ENCODE measurements at places on chromosomes 5 and 9.
A peak's percentile ranks its signal among the peaks of the same experiment; 100 is the strongest.

DNA sequence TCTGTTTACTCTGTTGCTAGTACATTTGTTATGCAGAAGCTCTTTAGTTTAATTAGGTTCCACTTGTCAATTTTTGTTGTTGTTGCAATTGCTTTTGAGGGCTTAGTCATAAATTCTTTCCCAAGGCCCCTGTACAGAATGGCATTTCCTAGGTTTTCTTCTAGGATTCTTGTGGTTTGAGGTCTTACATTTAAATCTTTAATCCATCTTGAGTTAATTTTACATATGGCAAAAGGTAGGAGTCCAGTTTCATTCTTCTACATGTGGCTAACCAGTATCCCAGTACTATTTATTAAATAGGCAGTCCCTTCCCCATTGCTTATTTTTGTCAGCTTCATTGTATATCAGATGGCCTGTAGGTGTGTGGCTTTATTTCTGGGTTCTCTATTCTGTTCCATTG is 792.4 kb downstream of the PTPRD start:
- no peak for DNase-seq

DNA sequence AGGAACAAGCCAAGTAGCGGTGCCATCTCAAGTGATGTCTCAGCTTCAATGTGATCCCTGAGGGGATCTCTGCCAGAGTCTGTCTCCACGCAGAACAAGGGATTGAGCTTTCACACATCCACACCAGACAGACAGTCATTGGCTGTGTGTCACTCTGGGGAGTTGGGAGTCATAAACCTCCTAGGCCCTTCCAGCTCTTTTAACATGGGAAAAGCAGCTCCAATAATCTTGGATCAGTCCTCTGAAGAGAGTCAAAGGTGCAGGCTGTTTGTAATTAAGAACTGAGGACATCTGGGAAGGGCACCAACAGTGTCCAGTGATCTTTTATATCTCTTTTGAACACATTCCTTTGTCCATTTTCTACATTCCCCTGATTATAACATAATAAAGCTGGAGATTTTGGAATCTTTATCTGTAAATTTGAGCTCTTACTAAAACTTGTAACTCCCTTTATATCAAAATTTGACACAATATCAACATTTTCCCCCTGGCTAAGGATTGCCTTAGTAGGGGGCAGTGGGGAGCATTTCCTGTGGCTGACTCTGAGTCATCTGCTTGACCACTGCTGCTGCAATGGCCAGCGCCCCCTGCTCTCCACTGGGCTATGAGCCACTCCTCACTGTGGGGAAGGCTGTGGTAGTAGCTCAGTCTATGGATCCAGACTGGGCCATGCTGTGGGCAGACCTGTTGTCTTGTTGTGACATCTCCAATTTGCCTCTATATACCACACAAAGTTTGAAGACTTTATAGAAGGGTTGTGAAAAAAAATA is 284.4 kb downstream of the OSTF1 start:
- DNase-seq, result no peak

- no peak for DNase-seq
Observed at GRCh38 chr9:108439947-108440346, 415.8 kb downstream of the ACTL7B start.

- no peak for DNase-seq
Observed at GRCh38 chr5:139177809-139178588, 20.2 kb downstream of the SIL1 start.

- DNase-seq, result no peak
Observed at GRCh38 chr5:180974612-180975315, 13.9 kb upstream of the BTNL3 start.

GRCh38 chr5:132877938-132878337 is 4.5 kb downstream of the LEAP2 start:
- no peak for DNase-seq

DNA sequence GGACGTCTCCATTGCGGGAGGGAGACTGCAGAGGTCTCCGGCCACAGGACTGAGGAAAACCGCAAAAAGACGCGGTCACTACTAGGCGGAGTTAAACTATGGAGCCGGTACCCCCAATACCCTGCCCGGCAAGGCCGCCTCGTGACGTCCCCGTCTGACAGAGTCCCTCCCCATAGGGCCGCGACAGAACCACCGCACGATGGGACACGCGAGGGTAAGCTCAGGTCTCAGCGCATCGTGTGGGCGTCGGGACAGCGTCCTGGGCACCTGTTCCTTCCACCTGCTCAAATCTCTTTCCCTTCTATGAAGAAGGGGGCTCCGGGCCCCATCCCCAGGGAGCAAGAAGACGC is 35.2 kb upstream of the GLDC start:
- DNase-seq, result peak; percentile 54

DNA sequence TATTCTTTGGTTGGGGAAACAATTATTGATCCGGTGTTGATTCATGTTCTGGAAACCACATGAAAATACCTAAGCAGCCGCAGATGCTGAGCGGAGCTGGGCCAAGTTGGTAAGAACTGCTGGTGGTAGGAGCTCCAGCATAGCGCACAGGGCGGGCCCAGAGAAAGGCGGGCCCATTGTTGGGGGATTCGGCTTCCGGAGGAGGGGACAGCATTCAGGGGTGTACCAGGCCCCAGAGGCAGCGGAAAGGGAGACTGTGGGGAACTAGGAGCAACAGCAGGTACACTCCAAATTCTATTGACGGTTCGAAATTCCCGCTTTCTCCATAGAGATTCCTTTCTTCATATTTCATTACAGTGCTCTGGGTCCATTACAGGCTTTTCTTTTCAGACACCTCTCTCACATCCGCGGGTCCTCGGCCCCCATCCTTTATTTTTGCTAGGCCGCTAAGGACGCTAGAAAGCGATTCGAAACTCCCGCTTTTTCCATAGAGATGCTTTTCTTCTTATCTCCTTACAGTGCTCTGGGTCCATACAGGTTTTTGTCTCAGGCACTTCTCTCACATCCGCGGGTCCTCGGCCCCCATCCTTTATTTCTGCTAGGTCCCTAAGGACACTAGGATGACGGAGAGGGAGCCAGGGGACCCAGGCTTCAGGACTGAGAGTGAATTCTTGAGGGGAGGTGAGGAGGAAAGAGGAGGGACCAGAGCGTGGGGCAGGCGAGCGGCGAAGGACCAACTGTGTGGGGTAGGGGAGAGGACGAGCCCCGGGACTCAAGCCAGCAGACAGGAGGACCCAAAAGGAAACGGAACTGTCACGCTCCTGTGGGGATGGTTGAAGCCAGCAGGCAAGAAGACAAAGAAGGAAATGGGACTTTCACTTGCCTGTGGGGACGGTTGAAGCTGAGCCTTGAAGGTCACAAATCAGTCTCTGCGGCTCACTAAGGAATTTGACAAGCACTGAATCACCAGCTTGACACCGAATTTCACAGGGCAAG is at the start of gene CCDC152:
CCDC152 (plus strand) TSS at position 213 of the 996 bp plus-strand sequence. CDS start 2,304 bp downstream, outside the sequence.
- DNase-seq, result peak; percentile 19

- no peak for DNase-seq
Observed at GRCh38 chr9:76693912-76694311, 70.3 kb upstream of the PCA3 start.

DNA sequence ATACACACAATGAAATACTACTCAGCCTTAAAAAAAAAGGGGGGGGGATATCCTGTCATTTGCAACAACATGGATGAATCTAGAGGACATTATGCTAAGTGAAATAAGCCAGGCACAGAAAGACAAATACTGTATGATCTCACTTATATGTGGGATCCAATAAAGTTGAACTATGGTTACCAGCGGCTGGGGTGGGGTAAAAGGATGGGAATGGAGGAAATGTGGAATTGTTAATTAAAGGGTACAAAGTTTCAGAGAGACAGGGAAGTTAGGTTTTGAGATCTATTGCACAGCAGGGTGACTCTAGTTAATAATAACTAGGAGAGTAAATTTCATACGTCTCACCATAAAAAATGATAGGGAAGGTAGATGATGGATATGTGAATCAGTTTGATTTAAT is 76.2 kb upstream of the ZNF608 start:
- no peak for DNase-seq

DNA sequence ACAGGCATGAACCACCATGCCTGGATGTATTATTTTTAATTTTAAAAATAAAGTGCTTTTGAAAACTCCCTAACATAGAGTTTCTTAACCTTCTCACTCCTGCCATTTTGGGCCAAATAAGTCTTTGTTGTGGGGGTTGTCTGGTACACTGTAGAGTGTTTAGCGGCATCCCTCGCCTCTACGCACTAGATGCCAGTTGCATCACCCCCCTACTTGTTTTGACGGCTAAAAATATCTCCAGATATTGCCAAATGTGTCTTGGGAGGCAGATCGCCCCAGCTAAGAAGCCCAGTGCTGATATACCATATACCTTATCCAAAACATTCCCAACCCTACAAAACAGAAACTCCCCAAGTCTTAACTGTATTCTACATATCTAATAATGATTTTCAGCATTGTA is 54.6 kb downstream of the SCAI start:
- DNase-seq, result no peak

DNA sequence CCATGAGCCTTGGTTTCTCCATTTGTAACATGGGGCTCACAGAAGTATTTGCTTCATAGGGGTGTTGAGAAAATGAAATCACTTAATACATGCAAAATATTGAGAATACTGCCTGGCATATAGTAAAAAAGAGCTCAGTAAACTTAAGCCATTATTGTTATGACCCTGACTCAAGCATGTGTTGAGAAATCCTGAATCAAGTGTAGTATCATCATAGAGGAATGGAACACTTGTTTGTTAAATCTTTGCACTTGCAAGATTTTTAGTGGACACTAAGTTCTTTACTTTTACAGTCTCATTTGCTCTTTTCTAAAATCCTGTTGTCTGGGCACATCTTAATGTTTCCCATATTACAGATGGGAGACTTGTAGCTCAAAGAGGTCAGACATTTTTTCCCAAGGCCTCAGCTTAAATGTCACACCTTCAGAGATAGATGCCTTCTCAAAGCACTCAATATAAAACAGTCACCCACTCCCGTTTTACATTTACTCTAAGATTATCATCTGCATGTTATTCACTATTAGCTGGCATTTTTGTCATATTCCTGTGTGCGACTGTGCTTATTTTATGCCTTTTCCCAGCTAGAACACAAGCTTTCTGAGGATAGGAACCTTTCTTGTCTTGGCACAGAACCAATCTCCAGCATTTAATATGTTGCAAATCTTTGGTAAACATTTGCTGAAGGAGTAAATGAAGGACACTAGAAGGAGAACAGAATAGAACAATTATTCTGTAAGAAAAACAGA is 250.0 kb upstream of the TNC start:
- no peak for DNase-seq

DNA sequence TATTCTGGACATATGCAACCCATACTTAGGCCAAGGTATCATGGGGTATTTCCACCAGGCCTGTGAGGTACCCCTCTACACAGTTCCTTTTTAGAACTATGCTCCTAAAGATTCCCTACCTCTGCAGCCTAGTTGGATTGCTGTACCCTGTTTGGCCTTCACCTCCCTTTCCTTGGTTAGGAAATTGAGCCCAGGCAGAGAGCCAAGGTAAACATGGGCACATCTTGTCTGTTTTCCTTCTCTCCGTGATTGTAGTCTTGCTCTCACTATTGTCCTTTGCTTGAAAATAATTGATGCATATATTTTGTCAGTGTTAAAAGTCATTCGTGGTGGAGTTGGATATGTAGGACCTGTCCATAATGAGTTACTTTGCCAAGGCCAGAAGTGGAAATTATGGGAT is 26.7 kb downstream of the BDP1 start:
- no peak for DNase-seq

DNA sequence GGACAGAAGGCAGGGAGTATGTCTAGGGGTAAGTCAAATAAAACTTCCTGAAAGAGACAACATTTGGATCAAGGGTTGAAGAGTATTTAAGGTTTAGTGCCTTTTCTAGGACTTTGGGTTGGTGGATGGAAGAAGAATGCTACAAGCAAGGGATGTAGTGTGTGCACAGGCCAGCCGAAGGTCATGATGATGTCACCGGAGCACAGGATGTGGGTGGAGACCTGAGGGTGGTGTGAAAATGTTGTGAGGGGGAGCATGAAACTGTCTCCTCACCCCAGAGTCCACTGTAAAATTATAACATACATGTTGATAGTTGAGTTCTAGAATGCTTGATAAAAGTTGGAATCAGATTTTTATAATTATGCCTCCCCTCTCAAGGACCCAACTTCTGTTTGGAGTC is 553.3 kb upstream of the SGCD start:
- DNase-seq, result no peak

DNA sequence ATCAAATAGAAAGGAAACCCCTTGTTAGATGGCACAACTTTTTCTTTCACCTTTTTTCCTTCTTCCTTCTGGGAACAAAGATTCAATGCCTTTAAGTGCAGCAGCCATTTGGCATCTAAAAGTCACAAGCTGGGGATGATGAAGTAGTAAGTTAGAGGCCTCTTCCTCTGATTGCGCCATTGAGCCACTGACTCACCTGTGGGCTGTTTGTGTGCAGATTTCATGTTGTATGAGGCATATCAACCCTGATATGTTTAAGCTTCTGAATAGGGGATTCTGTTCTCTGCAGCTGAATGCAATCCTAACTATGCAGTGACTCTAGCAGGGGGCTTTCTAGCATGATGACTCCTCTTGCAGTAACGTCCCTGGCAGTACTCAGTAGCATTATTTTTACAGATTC is 599.9 kb downstream of the CSNK1G3 start:
- DNase-seq, result no peak

DNA sequence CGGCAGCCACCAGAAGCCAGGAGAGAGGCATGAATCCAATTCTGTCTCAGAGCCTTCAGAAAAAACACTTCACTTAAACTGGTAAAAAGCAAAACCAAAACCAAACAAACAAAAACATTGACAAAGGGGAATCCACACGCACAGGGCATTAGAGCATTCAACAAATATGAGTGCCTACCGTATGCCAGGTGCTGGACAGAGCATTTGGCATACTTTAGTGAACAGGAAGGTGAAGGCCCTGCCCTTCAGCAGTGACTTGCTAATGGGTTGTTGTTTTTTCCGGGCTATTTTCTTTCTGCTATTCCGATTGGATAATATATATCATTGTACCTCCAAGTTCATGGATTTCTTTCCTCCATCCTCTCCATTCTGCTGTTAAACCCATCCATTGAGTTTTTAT is 71.7 kb upstream of the RUFY1 start:
- DNase-seq, result no peak

DNA sequence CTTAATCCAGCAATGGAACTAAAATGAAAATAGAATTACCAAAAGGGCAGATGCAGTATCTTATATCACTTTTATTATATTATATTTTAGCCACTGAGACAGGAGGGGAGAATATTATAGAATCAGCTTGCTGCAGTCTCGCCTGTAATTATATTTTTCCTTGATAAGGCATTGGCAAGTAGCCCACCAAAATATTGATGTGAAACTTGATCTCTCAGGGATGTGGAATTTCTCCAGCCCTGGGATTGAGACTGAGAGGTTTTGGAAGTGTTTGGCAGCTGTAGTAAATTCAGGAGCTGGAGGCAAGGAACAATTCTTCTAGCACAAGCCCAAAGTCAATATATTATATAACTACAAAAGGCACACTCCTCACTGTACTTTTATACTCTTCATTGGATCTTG is 142.1 kb upstream of the ADAMTSL1 start:
- no peak for DNase-seq

GRCh38 chr9:6079386-6079785 is 64.0 kb upstream of the RANBP6 start:
- DNase-seq, result no peak
